ENCODE measurements at places on chromosomes 13 and 19. TPM values are rescaled to one million over a fixed set of nuclear protein-coding genes. Genes with fewer than 3 reads are reported as not detected.

Gene OR10H1
- 0.20 TPM for total RNA-seq

Gene BEST2
- not detected for total RNA-seq

Gene RASL11A
- total RNA-seq, result 1.7 TPM

DNA sequence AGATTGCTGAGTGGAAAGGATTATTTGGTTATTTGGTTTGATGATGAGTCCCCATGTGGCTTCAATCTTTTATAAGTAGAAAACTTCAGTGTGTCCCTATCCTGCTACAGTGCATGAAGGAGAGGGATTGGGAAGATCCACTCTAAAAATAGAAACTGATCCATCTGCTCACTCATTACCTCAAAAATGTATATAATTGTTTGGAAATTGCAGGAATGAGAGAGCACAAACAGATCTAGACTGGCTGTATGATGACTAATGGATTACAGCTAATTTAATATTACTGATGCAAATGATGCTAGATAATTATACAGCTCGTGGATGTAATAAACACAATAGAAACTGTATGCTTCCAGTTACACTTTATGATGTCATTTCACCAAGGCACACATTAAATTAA is 625.3 kb upstream of the PRR20A start:
- no peak overlapping the region for H3K4me3 ChIP-seq
- no peaks in the 10 kb centered on the region for H3K27me3 ChIP-seq
- no peaks in the 10 kb centered on the region for H3K4me1 ChIP-seq
- no peak for DNase-seq
- H3K27ac ChIP-seq, result no peak overlapping the region

DNA sequence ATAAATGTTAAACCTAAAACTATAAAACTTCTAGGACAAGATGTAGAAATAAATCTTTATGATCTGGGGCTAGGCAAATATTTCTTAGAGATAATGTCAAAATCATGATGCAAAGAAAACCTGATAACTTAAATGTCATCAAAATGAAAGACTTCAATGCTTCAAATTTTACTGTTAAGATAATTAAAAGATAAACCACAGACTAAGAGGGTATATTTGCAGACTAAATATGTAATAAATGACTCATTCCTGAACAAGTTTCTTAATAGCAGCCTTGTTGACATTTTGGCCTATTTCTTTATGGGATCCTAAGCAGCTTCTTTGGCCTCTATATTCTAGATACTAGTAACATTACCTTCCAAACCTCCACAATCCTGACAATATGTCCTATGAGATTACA is 2878.3 kb upstream of the PCDH20 start:
- no peak overlapping the region for H3K4me3 ChIP-seq
- DNase-seq, result no peak
- no peaks in the 10 kb centered on the region for H3K4me1 ChIP-seq
- H3K36me3 ChIP-seq, result peaks cover 8% of the 10 kb centered on the region
- no peaks in the 10 kb centered on the region for H3K27me3 ChIP-seq

GRCh38 chr13:29496241-29496712 is 99.2 kb downstream of the SLC7A1 start:
- H3K4me3 ChIP-seq, result no peak overlapping the region
- H3K27me3 ChIP-seq, result peaks cover 16% of the 10 kb centered on the region
- peaks cover 9% of the 10 kb centered on the region for H3K4me1 ChIP-seq
- no peak for DNase-seq
- H3K36me3 ChIP-seq, result no peaks in the 10 kb centered on the region

Data from natural killer cell treated with Interleukin-12 subunit alpha and Interleukin-12 subunit beta and Interleukin-15 and Interleukin-18, amount 100 ng/mL, for 72 hours (primary cell).